ENCODE measurements at places on chromosomes 5 and 9.

DNA sequence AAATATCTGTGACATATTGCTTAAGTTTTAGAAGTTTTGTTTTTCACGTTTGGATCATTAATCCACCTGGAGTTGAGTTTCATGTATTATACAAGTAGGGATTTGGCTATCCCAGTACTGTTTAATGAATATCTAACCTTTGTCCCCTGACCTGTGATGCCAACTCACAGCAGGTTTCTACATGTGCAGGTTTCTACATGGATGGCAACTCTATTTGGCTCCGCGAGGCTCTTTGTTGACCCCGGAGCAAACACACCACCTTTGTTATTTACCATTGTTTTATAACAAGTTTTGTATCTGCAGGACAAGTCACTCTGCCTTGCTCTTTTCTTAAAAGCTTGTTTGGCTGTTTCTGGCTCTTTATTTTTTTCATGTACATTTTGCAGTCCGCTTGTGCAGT, 920 bp upstream of the SFXN1 start:
- DNase-seq, result no peak

DNA sequence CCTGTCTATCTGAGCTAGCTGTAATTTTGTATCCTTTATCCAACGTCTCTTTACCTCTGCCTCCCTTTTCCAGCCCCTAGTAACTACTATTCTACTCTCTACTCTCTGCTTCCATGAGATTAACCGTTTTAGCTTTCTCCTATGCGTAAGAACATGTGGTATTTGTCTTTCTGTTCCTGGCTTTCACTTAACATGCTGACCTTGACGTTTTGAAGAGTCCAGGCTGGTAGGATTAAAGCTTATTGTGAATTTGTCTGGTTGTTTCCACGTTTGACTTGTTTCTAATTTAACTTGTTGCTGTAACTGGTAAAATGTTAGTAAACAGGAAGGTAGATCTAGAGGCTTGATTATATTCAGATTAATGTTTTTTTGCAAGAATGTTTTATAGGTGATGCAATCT, 385.3 kb downstream of the PSAT1 start:
- no peak for DNase-seq

GRCh38 chr5:56088967-56089829, 94.4 kb upstream of the IL6ST start:
- DNase-seq, result no peak

DNA sequence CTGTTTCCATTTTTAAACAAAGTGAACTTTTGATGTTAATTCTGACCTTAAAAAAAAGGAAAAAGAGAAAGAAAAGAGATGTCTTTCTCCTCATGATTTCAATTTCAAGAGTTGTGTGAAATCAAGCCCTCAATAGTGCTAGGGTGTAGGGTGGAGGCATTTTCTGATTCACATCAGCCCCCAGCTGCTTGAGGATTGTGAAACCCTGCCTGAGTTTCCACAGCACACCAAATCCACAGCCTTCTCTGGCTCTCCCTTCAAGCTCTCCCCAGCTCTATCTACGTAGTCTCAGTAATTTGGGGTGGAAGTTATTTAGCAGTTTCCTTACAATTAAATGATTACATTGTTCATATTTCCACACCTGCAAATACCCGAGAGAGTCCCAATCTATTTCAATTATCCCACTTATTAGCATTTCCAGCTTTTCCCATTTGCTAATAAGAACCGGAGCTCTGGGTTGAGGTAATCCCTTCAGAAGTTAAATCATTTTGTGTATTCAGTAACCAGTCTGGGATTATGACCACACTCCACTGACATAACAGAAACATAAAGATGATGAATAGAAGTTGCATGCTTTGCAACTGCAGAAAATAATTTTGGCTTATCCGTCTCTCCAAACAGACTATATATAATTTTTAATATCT, 54.9 kb downstream of the MTX3 start:
- no peak for DNase-seq

DNA sequence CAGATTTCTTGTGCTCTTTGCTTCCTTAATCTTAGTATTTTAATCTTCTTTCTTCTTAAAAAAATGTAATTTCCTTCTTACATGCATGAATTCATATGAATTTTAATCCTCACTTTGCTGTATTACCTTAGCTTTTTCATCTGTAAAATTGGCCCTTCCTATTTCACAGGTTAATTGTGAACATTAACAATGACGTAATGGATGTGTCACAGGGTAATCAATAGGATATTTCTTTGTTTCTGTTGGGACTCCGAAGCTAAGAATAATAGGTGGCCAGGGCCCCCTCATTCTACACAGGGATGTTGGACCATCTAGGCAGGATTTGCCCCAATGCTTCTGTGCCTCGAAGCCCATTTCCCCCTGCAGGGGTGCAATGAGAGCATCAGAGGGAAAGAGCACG, 187.4 kb upstream of the NFIB start:
- no peak for DNase-seq

- DNase-seq, result no peak
Observed at GRCh38 chr9:19934301-19934871, 145.5 kb upstream of the SLC24A2 start.

GRCh38 chr9:126521551-126521950, 92.2 kb upstream of the LMX1B start:
- no peak for DNase-seq

DNA sequence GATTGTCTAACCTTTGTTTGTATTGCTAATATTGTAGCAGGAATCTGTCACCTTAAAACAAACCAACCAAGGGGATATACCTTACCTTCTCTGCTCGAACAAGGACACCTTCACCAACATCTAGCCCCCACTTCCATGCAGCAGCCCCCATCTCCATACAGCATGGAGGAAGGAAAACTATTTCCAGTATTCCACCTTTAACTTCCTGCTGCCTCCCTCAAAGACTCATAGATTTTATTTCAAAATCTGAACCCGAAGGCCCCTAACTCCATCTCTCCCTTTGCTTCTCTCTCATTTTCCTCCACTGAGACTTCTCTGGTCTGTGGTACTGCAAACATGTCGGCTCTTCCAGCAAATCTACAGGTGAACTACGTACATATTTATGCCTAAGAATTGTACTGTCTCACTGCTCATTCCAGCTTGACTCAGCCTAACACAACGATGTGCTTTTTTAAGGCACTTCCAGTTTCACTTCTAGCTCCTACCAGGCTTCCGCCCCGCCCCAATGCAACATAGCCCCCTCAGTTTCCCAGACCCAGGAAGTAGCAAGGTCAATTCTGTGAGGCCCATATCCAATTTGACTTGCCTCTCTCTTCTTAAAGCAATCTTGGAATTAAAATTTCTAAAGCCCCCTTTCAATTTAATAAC, 70.7 kb upstream of the RNF38 start:
- DNase-seq, result no peak

DNA sequence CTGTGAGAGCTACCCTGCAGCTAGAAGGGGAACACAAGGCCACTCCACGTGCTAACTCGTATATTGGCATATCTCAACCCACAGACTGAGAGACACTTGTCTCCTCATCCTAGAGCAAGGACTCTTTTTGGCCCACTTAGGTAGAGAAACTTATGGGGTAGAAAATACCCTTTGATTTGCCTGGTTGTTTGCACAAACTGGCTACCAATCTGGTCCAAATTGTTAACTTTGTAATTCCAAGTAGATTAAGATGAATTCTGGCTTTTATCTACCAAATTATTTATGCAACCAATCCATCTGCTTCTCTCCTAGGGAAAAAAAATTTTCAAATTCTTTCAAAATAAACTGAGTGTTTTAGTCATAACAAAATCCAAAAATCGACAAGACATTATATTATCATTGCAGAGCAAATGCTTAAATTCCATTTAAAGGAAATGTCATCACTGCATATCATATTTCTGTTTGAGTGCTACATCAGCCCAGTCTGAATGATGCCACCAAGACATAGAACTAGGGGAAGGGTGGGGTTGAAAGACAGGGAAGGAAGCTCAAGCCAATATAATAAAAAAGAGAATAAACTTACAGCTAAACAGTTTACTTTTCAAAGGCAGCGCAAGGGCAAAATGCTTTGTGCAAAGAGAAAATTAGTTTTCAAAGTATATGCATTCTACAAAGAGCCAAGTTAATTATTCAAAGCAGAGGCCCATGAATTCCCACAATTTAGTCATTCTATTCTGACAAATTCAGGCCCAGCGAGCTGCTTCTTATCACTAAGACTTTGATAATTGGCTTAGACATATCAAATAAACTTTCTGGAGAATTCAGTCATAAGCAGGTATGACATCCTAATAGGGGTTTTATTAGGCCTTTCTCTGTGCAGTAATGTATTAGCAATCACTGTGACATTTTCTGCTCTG, 198.0 kb downstream of the CAAP1 start:
- no peak for DNase-seq

GRCh38 chr5:84437673-84438315, 53.1 kb upstream of the EDIL3 start:
- DNase-seq, result no peak

GRCh38 chr9:69499407-69499806, 172.8 kb downstream of the APBA1 start:
- DNase-seq, result no peak

DNA sequence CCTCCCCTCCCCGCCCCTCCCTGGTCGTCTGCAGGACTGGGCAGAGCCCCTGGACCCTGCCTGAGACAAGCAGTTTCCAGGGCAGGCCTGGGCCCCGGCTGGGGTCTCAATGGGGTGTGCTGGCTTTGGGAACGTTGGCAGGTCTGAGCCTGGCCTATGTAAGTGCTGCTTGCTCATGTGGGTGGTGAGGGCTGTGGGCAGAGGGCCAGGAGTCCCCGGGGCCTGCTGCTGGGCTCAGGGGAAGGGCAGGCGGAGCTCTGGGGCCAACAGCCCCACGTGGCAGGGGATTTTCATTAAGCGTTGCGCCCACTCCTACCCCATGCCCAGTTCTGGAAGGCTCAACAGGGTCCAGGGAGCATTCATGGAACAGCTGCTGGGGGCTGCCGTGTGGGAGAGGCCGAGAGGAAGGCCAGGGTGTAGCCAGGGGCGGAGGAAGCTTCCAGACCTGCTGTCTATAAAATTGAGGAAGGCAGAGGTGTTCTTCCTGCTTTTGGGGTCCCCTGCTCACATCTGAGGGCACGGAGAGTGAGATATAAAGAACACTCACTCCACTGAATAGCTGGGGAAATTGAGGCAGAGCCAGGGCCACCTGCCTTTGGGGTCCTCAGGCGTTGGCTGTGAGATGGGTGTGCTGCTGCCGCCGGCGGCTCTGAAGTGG, 32.5 kb downstream of the RXRA start:
- peak; percentile 75 for DNase-seq

DNA sequence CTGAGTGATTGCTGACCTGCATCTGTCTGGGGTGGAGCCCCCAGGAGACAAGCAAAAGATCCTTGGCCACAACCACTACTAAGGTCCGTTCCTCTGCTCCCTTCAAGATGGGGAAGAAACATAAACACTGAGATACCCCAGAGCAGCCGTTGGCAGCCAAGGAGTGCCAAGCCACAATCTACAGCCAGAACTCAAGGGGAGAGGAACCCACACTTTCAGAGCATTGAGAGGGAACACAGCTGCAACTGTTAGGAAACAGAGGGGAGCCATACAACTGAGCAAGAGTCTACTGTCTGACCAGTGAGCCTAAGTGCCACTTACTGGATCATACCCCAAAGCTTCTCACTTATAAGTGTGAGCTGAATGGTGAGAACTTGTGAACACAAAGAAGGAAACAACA, 44.6 kb upstream of the ADRB2 start:
- no peak for DNase-seq

DNA sequence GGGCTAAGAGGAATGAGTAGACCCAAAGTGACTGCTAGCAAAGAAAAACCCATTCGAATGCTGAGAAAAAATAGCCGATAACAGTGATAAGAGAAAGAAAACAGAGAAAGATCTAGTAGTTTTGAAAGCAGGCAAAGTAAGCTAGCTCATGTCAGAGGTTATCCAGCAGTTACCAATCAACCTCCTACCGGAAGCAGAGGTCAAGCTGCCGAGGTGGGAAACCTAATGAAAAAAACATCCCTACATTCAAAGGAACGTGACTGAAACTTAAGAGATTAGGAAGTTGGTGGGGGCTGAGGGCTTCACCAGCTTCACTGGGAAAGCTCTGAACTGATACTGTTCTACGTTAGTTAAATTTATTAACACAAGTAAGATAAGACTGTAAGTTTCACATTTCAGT, 32.6 kb downstream of the SSBP2 start:
- DNase-seq, result no peak

- DNase-seq, result no peak
Observed at GRCh38 chr9:36194326-36195000, 3.7 kb downstream of the CLTA start.

DNA sequence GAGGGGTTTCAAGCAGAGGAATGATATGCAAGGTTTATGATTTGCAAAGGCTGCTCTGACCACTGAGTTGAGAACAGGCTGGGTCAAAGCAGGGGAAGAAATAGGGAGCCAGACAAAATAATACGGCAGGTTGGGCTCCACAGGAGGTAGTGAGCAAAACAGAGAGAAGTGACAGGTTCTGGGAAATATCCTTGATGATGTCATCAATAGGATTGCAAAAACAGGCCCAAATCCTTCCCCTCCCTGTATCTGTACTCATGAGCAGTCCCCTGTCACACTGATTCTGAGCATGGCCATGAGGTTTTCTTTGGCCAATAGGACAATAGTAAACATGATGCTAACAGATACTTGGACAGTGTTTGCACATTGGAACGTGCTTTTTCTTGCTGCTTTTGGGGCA, 471.8 kb upstream of the BRINP1 start:
- DNase-seq, result no peak
